Right renal pelvis (tissue), 4 donors: ENCODE measurements at places on chromosomes 4 and X.

- DNase-seq, result no peak
Observed at GRCh38 chr4:7073526-7074390, 5.9 kb upstream of the GRPEL1 start.

- DNase-seq, result no peak
Observed at GRCh38 chr4:3190549-3190948, 58.4 kb upstream of the MSANTD1 start.

DNA sequence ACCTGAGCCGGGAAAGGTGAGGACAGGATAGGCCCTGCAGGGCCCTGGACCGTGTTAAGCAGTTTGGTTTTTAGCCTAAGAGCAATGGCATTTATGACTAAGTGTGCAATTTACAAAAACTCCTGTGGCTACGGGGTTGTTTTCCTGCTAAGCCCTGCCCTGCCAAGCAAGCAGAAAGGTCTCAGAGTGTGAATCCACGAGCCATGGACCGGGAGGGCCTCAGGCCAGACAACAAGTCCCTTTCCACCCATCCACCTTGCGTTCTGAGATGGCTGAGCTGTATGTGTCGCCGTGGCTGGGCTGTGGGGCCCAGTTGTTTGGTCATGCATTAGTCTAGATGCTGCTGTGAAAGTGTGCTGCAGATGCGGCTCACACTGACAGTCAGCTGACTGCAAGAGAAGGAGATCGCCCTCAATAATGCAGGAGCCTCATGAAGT is 33.9 kb upstream of the AFAP1 start:
- no peak for DNase-seq

DNA sequence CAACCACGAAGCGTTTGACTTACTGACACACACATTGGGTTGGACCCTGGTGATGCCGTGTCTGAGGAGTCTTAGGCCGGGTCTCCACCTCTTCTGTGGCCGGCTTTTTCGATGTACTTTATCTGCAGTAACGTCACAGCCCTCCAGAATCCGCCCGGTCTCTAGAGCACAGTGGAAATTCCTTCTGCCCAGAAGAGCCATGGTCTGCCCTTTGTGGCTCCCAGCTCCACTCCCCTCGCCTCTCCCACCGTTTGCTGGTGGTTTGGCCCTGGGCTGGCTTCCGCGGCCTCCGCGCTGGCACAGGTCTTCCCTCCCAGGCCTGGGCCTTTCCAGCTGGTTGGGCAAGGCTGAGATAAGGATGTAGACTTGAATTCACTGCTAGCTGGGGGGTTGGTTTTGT is 4.3 kb downstream of the MAEA start:
- DNase-seq, result no peak

- no peak for DNase-seq
Observed at GRCh38 chrX:46178763-46179162, 366.5 kb downstream of the ZNF674 start.

DNA sequence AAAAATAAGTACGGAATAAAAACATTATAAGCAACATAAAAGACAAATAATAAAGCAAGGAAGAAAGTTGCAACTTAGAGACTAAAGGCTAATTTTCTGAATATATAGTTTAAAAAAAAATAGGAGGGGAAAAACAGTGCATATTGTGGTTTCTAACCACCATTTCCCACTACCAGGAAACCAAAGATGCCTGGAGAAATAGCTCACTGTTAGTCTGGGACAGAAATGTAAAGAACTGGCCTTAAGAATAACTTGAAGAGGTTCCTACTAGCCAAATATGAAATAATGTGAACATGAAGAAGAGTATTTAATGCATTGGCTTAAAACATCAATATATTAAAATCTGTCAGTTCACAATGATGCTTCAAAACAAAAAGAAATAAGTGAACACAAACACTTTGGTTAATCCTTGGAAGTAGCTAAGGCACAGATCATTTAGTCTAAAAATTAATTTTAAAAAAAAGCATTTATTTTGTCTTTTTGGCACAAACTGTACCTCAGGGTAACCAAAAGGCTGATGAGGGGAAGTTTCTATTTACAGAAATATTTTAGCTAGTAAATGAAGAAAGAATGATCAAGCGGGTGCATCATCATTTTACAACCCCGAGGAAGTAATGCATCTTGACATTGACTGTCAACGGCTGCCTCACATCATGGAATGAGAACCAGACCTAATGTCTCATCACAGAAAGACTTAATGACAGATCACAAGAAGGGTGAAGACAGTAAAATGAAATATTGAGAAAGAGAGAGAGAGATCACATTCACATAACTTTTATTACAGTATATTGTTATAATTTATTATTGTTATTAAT is 297.2 kb upstream of the LDB2 start:
- peak; percentile 23 for DNase-seq

- no peak for DNase-seq
Observed at GRCh38 chr4:124090021-124090420, 622.5 kb downstream of the ANKRD50 start.

- no peak for DNase-seq
Observed at GRCh38 chr4:83489711-83490326, 4.9 kb upstream of the ABRAXAS1 start.

GRCh38 chr4:163384434-163384833 is 40.7 kb downstream of the NPY5R start:
- no peak for DNase-seq

GRCh38 chrX:153582896-153583295 is 16.0 kb downstream of the CCNQ start:
- no peak for DNase-seq

- no peak for DNase-seq
Observed at GRCh38 chr4:186920483-186920882, 196.8 kb upstream of the FAT1 start.

GRCh38 chr4:45033676-45034419 is 307.5 kb upstream of the GNPDA2 start:
- no peak for DNase-seq

DNA sequence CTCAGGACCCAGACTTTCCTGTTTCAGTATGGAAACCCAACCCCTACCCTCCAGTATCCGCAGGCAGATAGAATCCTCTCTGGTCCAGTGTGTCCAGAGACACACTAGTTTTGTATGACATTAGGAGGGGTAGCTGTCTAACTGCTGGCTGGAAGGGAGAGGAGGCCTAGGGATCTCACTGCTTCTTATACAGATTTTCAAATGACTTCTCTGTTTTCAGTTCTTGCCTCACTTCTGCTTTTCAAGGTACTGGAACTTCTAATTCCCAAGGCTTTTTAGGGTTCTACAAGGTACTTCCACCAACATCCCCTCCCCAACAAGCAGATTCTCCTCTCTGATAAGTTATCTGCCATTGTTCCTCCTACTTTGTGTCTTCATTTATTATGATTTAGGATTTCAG is 6.1 kb downstream of the SGCB start:
- DNase-seq, result no peak

DNA sequence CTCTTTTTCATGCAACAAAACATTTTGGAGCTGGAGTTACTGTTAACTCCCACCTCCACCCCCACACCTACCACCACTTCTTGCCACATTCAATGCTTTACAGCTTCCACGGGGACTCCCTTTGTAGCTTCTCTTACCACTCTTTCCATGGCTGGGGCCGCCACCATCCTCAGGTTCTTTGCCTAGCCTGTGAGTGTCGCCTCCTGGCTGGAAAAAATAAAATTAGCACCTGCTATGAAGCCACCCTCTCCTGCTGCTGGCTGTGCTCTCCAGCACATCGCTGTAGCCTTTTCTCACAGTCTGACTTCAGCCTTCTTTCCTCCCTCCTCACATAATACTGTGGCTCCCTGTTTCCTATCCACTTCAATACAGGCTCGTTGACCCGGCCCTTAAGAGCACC is 114.4 kb downstream of the FRAS1 start:
- no peak for DNase-seq

GRCh38 chrX:19625612-19626011 is 110.3 kb upstream of the MAP3K15 start:
- DNase-seq, result no peak

DNA sequence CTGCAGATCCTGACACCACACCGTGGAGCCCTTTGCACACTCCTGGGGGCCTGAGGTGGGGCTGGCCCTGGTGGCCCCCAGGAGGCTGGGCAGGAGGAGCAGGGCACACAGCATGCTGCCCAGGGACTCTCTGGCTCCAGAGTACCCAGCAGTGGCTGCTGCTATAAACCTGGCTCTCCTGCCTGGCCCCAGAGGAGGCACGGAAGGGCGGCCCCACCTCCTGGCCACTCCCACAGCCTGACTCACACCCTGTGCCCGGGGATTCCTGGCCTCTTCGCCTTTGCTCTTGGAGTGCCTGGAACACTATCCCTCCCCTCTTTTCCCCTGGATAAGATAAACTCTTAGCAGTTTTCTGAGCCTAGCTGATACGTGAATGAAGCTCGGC is at the start of gene PSAPL1:
Gene PSAPL1 (minus strand): TSS at position 165 of the 385 bp plus-strand sequence. CDS start 51 bp downstream, at position 114.
- DNase-seq, result no peak
